ENCODE measurements at places on chromosomes 2 and 18.

GRCh38 chr2:233996000-233996399, 54.5 kb upstream of the SPP2 start:
- DNase-seq, result no peak

GRCh38 chr18:35876243-35876642, 96.2 kb upstream of the RMP24 start:
- no peak for DNase-seq

DNA sequence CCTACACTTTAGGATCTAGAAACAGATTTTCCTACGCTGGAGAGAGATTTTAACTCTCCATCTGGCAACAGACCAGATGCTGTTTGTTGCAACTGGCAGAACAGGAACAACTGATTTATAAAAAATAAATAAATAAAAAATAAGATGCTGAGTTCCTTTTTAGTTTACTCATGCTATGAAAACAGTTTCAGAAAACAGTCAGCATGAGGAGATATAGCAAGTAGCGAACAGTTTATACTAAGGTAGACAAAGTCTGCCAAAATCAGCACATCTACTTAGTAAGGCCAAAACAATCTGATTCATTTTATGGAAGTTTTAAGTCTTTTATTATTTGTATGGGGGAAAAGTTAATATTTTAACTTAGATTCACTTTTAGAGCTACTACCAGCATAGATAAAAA, 974.0 kb upstream of the CNTNAP5 start:
- DNase-seq, result no peak

DNA sequence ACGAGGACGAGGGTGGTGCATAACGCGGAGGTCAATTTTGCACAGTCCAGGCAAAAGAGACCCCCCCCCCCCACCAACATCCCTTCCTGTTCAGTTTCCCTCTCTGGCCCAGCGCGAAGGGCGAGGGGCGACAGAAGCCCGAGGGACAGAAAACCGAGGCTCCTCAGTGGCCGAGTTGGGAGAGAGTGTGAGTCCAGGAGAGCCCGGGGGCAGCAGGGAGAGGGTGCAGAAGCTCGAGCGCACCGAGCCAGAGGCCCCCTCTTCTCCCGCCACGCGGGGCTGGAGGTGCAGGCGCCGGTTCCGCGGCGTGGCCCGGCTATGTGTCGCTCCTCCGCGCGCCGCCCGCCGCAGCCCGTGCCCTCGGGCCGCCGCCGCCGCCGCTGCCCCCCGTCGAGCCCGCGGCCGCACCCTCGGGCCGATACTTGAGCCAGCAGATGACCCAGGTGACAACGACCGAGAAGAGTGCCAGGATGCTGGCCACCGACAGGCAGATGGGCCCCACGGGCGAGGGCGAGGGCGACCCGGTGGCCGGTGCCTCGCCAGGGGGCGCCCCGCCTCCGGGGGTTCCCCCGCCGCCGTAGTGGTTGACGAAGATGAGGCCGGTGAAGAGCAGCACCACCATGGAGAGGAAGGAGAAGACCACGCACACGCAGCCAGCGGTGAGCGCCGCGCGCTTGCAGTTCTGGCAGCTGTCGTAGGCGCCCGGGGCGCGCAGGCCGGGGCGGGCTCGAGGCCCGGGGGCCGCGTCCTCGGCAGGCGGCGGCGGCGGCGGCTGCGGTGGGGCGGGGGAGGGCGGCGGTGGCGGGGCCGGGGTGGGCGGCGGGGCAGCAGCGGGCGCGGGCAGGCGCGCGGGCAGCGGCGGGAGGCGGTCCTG, 20.2 kb upstream of the PAX3 start:
- peak; percentile 73 for DNase-seq
